ENCODE measurements at places on chromosomes 2 and 18.
A peak's percentile ranks its signal among the peaks of the same experiment; 100 is the strongest.

DNA sequence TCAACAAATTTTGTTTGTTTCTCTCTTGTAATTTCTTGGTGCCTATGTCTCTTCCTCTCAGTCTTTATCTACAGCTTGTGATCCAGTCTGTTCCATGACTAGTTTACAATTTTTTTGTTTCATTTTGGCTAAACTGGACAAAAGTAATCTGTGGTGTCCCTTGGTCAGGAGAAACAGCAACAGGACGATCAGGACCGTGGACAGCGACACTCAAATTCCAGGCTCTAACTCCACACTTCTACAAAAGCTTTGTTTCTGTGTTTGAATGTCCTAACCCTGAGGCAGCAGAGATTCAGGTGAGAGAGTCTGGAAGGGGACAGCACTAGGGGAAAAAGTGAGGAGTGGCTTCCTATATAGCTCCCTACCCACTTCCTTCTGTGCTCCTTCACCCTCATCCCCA is 593.3 kb upstream of the FANCL start:
- DNase-seq = peak; percentile 4

DNA sequence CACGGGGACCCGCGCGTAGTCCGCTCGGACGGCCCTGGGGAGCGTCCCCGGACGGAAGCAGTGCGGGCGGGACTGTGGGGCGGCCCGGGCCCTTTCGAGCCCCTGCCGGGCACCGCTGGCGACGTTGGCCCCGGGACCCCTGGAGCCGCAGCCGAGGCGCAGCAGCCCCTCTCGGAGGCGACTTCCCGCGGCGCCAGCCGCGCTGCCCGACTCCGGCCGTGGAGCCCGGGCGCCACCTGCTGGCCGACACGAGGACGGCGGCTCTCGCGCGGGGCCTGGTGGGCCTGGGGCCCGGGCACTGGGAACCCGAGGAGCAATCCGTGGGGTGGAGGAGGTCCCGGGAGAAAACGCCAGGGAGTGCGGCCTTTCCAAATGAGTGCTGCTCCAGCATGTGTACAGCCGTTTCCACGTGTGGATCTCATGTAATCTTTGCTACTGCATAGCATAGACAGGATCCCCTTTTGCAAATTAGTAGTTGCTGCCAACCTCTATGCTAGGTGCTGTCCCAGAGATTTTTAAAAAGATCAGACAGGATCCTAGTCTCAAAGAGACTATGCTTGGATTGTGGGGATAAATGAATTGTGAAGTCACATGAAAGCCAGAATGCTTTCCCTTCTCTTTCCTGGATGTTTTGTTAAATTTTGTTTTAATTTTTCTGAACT is 4.0 kb downstream of the ID2 start:
- DNase-seq = peak; percentile 93

DNA sequence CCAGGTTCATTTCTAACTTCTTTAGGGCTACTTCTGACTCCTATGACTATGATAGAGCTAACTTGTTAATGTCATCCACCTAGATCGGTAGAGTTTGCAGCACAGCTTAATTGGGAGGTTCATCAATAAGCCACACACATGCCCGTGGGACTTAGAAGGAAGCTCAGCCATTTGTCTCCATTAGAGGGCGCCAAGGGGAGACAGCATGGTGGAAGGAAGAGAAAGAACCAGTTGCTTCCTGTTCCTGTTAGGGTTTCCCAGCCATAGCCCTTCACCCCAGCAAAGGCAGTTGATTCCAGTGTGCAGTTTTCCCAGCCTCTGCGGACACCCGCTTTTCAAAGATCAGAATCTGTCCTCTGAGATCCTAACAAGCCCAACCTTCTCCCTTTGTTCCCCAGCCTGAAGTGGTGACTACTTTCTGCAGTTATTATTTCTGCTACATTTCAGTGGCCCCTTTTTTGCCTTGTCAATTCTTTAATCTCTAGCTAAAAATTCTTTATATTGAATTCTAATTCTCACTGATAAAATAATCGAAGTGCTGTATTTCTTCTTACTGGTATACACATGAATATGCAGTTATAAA is 30.3 kb downstream of the MAIP1 start:
- DNase-seq = no peak

GRCh38 chr2:63840081-63840784 is 1.5 kb upstream of the UGP2 start:
- no peak for DNase-seq

GRCh38 chr2:1314254-1314653 is 99.0 kb upstream of the TPO start:
- no peak for DNase-seq

DNA sequence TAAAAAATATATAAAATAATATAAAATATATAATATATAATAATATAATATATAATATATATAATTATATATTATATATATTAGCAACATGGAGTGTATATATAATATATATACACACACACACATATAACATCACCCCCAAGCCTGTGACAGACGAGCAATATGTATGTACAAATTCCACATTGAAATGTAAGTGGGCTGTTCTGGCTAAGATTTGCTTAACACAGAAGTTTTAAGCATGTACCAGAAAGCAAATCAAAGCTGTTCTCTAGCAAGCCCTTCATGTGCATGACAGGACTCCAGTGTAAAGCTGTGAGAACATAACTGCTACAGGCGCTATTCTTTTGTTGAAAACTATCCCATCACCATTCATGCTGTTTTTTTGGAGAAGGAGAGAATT is 261.7 kb upstream of the TNP1 start:
- DNase-seq = no peak

GRCh38 chr2:212987492-212987891 is 163.9 kb downstream of the IKZF2 start:
- DNase-seq = no peak

- no peak for DNase-seq
Observed at GRCh38 chr2:122273785-122274419, 518.5 kb downstream of the TSN start.

DNA sequence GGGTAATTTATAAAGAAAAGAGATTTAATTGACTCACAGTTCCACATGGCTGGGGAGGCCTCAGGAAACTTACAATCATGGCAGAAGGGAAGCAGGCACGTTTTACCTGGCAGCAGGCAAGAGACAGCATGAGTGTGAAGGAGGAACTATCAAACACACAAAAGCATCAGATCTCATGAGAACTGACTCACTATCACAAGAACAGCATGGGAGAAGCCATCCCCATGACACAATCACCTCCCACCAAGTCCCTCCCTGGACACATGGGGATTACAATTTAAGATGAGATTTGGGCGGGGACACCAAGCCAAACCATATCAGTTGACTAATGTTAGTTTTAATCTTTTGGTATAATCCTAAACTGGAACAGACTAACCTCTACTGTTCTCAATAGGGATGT is 49.1 kb upstream of the CPO start:
- DNase-seq = no peak

DNA sequence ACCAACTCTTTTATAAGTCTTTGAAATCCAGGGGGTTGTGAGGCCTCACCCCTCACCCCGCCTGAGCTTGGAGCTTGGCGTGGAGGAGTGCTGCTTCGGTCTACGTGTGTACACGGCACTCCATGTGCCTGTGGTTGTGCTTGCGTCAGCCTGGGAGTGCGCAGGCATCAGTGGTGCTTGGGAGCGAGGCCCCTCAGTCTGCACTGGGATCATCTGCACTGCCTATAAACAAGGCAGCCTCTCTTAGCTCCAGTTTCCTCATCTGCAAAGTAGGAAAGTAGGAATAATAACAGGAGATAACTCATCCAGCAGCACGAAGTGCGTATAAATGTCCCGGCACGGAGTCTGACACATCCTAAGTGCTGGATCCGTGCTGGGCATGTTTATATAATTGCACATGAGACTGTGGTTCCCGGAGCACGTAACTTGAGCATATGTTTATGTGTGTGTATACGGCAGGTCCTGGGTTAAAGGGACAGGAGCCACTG is 1.2 kb downstream of the GYPC start:
- DNase-seq = peak; percentile 72

DNA sequence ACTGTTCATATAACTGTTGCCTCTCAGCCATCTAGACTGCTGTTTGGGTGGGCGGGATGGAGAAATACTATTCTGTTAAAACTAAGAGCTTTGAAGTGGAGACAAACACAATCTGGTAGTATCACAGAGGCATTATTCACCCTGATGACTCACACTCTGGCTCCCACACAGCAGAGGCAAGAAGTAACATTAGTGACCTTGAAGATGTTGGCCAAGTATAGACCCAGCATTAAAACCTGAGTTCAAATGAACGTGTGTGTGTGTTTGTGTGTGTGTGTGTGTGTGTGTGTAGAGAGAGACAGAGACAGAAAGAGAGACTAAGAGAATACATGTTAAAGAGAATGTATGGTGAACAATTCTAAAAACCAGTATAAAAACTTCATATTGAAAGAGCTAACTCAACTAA is 22.5 kb upstream of the ACVR1 start:
- DNase-seq = no peak

GRCh38 chr2:235679471-235679870 is 185.6 kb downstream of the AGAP1 start:
- no peak for DNase-seq

DNA sequence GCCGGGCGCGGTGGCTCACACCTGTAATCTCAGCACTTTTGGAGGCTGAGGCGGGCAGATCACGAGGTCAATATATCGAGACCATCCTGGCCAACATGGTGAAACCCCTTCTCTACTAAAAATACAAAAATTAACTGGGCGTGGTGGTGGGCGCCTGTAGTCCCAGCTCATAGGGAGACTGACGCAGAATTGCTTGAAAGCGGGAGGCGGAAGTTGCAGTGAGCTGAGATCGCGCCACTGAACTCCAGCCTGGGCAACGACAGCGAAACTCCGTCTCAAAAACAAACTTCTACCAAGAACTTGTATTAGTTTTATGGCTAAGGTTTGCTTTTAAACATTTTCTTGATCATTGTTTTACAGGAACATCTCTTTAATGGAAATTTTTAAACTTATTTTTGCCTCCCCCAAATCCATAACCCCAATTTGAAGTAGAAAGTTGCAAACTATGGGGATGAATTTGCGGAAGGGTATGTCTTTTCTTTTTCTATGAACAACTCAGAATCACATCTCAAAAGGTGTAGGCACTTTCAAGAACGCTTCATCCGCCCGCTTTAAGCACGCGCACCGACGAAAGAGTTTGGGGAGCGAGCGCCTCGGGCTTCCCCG is 46.8 kb upstream of the PTMA start:
- DNase-seq = no peak

- DNase-seq = no peak
Observed at GRCh38 chr2:74385396-74385795, 5.3 kb upstream of the DCTN1 start.

DNA sequence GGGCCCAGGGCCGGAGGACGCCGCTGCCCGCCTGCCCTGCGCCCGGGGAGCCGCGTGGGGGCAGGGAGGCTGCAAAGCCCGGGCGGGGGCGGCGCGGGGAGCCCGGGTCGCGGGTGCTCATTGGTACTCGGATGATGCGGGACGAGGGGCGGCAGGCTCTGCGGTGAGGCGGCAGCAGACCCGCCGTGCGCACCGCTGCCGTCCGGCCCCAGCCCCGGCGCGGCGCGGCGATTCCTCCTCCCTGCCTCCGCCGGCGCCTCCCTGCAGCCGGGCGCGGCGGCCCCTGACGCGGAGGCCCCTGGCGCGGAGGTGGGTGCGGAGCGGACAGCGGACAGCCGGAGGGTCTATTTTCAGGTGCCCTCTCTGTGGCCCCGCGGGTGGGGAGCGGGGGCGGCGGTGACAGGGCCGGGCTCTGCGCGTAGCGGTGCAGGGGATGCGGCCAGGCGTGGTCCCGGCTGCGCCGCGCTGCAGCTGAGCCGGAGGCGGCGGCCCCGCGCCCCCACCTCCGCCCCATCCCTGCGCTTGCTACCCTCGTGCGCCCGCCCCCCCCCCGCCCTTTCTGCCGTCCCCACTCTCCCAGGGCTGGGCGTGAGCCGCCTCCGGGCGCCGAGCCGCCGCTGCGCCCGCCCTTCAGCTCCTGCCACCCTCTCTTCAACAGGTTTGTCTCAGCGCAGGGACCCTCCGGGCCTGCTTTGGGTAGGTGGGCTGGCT is 640 bp downstream of the SPTBN1 start:
- DNase-seq = peak; percentile 85

GRCh38 chr2:204545861-204546735 is 823 bp downstream of the PARD3B start:
- no peak for DNase-seq

GRCh38 chr2:104889291-104889959 is 35.5 kb downstream of the POU3F3 start:
- no peak for DNase-seq

DNA sequence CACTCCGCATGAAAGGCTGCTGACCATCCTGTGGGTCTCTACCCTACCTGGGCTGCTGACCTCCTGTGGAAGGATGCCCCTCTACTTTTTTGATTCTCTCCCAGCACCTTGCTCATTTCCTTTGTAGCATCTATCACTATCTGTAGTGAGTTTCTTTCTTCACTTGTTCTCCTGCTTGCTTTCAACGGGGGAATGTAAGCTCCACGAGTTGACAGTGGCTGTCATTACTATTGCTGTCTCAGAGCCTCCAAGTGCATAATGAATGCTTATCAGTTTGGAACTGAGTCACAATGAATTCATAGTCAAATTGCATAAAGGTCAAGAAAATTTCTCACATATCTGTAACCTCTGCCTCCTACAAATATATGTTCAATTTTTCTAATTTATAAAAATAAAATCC is 477.7 kb downstream of the PLCL1 start:
- DNase-seq = no peak

DNA sequence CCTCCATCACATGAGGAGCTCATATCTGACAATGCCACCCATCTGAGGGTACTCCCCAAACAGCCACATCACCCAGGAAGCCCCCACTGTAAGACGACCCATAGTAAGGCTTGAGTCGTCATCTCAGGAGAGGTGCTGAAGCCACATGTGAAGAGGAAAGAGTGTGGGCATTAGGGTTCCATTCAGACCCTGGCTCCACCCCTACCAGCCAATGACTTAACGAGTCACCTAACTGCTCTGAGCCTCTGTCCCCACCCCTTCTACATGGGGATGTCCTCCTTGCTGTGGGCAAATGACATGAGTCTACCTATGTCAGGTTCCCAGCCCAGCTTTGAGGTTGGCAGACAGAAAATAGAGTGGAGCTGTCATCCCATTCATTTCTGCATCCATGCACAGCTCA is 46.3 kb downstream of the C1QL2 start:
- no peak for DNase-seq

DNA sequence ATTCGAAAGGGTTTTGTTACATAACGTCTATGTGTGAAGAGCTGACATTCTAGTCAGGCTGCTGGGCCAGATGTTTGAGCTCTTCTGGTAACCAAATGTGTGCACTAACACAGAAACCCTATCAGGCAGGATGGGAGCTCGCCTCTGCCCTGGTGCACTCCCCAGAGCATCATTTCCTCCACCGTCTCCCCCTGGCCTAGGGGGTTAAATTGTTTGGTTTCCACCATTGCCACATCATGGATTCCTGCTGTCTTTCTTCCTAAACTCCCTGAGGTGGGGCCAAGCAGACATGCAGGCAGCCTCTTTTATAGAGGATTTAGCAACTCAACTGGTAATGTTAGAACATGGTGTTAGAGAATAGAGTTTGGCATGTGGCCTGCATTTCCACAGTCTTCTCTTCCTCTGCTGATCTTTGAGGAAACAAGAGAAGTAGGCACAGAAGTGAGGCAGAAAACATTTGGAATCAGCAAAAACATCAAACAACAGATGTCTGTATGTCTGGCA is 87.3 kb downstream of the ANTXR1 start:
- DNase-seq = no peak
